ENCODE measurements at places on chromosomes 7 and 10. TPM values are rescaled to one million over a fixed set of nuclear protein-coding genes. Genes with fewer than 3 reads are reported as not detected.

DNA sequence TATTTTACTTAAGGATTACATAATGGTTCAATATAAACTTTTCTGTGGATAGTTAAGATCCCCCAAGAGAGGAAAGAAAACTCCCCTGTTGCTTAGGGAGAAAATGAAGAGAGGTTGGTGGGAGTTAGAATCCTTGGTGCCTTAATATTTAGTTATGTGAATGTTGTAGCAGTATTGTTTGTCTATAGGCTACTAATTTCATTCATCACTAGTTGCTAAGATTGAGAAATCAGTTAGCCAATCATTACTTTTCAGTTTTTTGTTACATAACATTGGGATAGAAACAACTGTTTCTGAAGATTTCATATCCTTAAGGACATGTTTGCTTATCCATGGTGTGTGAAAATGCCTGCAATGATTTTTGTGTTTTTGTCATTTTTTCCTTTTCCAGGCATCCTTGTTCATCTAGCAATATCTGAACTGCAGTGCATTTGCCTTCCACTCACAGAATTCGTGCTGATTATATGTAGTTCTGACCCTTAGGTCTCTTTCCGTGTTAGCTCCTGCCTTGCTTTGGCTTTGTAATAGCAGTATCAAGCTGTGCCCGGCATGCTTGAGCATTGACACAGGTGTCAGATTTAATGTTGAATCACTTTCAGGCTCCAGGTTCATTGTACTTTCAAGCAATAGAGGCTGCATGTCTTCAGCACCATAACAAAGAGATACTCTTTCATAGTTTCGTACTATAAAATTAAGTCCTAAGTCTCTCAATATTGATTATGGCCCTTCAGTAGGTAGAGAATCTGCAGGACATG, 85.0 kb downstream of the PODXL start:
- no peak for DNase-seq

DNA sequence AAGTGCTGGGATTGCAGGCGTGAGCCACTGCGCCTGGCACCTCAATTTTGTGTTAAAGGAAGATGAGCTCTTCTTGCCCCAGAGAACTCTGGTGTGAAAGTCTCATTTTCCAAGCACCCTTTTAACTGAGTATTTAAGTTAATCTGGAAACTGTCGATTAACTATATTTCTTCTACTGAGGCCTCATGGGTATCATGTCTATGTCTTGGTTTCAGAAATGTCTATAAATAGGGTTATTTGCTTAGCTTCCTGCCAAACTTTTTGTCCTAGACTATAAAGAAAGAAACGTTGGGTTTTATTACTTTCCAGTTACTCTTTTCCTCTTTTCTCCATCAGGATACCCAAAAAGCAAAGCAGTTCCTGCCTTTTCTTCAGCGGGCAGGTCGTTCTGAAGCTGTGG, 102.4 kb downstream of the LRRC4 start:
- DNase-seq, result no peak

GRCh38 chr10:43118631-43119415, 19.4 kb upstream of the CSGALNACT2 start:
- DNase-seq, result no peak

LIPN gene
- not detected for total RNA-seq

DNA sequence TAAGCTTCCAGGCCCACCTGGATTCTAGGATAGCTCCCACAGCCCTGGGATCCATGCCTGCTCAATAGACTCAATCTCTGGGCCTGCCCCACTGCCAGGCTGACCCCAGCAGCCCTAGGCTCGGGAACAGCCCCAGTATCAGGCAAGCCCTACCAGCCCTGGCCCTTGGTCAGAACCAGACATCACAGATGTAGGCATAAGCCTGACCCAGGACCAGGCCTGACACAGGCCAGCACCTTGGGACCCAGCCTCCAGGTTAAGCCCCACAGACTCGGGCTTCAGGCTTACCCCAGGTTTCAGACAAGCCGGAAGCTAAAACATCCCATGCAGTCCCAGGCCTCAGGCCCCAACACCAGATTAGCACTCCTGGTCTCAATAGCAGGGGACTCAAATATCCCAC, 276.2 kb upstream of the LRRTM3 start:
- no peak for DNase-seq

- peak; percentile 71 for DNase-seq
Observed at GRCh38 chr10:80444646-80445319, 9.3 kb upstream of the TSPAN14 start.

GRCh38 chr10:87818505-87819288, 671 bp upstream of the ATAD1 start:
- peak; percentile 19 for DNase-seq

DNA sequence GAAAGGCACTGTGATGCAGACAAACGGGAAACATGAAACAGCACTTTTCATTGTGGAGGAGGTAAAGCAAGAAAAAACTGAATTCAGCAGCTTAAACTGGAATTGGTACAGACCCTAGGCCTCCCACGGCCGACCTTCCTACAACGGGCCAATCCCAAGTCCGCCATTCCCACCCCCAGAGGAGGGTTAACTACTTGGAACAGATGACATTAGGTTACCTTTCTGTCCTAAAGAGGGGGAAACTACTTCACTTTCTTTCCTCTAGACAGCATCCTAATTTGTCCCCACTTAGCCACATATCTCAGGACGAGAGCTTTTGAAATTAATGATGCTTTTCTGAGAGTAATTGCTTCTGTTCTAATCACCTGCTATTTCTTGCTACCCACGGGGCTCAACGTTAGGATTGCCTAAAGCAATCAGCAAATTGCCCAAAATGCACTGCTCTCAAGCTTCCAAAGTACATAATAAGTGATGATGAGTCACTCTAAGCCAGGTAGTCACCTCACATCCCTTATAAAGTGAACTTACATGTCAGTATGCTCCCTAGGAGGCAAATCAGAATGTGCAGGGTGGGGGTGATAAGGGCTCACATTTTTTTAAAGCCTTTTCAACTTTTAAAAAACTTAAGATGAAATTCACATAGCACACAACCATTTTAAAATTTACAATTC, 36.7 kb downstream of the LSM5 start:
- DNase-seq, result no peak

All from tongue (tissue), 3 donors.